ENCODE measurements at places on chromosomes 1 and 21.

GRCh38 chr1:203569490-203570318 is 56.9 kb upstream of the ATP2B4 start:
- DNase-seq: no peak

- DNase-seq: no peak
Measured at GRCh38 chr21:33317786-33318486, 6.8 kb upstream of the IFNAR1 start.

GRCh38 chr1:39995973-39996393 is 41.0 kb downstream of the MFSD2A start:
- DNase-seq: peak; percentile 83

DNA sequence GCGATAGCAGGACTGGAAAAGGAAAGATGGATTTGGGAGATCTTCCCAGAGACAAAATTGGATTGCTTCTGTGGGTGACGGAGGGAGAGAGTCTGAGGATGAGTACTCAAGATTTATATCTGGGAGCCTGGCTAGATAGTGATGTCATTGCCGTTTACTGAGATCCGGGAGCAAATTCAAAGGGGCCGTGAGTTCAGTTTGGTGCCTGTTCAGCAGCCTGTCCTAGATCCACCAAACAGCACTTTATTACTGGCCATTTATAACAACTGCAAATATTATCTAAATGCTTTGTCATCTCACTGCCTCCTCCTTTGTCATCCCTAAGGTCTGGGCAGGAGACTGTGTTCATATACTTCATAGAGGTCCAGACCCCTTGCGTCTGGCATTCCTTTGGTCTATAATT is 29.2 kb downstream of the MAPKAPK2 start:
- DNase-seq: no peak

DNA sequence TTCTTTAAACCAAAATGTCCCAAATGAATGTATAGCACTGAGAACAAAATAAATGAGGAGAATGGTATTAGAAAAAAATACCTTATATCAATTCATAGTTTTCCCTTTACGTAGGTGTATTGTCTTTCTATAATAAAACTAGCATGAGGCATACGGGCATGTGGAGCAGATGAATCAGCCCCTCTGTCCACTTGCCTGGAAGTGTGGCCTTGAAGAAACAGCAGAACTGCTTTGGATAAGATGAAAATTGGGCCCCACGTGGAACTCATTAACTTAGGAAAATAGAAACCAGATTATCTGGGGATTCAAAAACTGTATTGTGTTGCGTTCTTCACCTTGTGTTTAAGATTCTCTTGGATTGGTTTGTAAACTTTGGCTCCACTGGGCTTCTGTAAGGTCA is 356.8 kb upstream of the B3GALT2 start:
- DNase-seq: no peak

- no peak for DNase-seq
Measured at GRCh38 chr1:228013935-228014930, 7.4 kb downstream of the WNT3A start.

- DNase-seq: no peak
Measured at GRCh38 chr1:19418503-19418971, 66.8 kb downstream of the CAPZB start.

DNA sequence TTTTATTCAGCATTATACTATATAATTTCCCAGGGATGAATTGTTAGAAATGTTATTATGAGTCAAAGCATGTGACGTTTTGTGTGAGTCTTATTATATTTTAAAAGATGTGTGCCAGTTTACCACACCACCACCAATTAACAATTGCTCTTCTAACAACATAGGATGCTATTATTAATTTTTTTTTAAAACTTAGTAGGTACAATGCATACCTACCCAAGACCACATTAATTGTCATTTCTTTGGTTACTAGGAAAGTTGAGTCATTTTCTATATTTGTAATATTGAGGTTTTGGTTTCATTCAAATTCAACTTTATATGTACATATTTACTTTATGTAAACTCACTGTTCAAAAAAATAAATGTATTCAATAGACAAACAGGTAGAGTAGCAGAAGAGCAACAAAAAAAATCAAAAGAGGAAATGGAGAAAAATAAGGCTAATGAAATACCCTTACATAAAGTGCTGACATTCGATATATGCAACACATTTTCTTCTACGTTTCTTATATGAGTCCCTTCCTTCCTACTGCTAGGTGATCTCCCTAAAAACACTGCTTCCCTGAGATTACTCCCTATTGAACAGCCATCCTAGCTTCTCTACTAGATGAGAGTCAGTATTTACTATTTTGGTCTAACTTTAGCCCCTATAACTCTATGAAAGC is 9.6 kb downstream of the GCLM start:
- DNase-seq: no peak

DNA sequence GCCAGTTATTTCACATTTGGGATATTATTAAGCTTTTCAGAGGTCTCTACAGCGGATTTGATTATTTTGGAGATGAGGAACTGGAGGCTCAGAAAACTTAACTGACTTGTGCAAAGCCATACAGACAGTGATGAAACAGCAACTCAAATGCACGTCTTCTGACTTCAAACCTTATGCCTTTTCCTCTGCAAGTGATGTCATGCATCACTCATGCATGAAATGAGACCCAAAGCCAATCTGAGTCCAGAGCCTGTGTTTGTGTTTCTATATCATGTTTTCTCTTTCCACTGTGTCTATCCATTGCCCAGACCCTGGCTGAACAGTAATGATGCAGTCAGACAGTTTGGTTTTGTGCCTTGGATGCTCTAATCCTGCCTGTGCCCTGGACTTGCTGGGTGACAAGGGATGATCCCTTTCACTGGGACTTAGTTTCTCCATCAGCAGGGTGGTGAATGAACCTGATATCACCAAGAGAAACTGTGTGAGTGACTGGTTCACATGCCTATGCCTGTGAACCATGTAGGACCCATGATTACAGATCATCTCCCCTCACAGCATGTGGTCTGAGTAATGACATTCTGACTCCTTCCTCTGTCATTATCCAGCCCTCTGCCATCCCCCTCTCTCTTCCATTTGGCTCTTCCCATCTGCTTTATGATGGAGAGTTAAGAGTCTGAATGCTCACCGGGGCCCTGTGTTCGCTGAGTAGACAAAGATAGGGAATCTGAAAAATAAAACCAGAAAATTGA is 33.4 kb downstream of the SLAMF6 start:
- peak; percentile 59 for DNase-seq

DNA sequence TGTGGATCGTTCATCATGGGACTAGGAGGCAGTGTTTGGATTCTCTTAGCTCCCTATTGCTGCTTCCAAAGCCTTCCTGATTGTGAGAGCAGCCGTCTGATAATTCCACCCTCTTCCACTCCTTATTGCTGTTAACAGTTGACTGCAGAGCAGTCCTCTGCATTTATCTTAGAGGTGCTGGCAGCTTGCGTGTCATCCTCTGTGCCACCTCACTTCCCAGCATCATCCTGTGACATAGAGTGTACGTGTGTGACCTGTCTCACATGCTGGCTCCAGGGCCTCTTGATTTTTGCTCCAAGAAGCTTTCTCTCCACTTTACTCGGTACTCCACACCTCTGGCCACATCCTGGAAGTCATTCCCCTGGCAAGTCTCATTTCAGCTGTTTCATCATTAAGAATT is 53.0 kb upstream of the DYNLT5 start:
- no peak for DNase-seq

- no peak for DNase-seq
Measured at GRCh38 chr1:228163776-228164519, 1.7 kb upstream of the IBA57 start.
